ENCODE measurements at places on chromosomes 12 and 14.

GRCh38 chr14:52328276-52328675 lies 14.2 kb downstream of the PTGER2 start:
- H3K27ac ChIP-seq = no peak overlapping the region
- H3K4me3 ChIP-seq = no peak overlapping the region
- no peaks in the 10 kb centered on the region for H3K27me3 ChIP-seq
- DNase-seq = no peak
- H3K36me3 ChIP-seq = no peaks in the 10 kb centered on the region

DNA sequence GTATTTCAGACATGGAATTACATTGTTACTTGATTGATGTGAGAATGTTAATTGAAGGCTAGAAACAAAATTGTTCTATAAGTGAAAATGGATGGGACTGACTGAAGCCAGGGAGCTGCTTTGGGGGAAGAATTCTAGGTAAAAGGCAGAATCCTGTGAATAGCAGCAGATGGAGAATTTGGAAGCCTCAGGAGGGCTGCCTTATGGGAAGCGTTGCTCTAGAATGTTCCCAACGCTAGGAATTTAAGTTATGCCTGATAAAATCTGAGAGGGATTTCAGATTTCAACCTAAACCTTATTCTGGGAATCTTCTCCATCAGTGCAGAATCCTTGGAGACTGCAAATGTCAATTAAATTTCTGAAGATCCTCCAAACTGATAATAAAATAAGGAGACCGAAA lies 858.2 kb upstream of the FLRT2 start:
- DNase-seq = no peak
- H3K4me1 ChIP-seq = no peaks in the 10 kb centered on the region
- no peak overlapping the region for H3K27ac ChIP-seq

DNA sequence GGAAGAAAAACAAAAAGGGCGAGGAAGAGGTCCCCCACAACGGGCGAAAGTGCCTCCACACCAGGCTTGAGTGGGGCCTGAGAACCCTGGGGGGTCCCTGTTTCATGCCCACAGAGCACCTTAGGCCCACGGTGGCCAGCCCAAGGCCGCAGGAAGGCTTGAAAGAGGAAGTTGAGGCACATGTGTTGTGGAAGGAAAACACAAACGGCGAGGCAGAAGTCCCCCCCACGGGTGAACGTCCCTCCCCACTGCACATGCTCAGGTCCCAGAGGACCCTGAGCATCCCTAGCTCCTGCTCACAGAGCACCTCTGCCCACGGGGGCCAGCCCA lies 371.5 kb downstream of the ALG10 start:
- H3K27ac ChIP-seq = no peak overlapping the region
- peak; percentile 4 for DNase-seq
- no peaks in the 10 kb centered on the region for H3K36me3 ChIP-seq
- no peaks in the 10 kb centered on the region for H3K27me3 ChIP-seq

DNA sequence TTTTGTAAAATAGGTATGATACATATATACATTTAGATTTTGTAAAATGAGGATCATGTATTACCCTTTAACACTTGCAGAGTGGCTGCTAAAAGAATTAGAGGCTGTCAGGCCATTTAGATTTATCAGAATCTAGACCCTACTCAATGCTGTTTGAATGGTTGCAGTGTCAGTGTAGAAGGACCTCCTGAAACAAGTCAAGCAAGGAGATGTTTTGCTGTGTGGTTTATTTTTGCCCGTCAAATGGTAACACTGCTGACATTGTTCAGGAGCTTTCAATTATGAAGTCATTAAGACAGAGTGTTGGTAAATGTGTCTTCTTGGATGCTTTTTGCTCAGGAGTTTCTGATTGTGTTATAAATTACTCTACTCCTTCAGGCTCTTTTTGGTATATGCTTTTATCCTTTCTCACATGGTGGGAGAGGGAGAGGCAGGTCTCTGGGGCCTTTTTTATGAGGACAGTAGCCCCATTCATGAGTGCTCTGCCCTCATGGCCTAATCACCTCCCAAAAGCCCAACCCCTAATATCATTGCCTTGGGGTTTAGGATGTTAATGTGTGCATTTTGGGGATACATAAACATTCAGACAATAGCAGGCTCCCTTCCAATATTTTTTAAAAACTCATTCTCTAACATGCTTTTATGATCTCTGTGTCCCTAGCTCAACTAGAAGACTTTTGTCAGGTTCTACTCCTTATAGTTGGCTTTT lies 16.5 kb downstream of the EID3 start:
- DNase-seq = no peak
- H3K36me3 ChIP-seq = peaks cover 13% of the 10 kb centered on the region
- no peaks in the 10 kb centered on the region for H3K4me1 ChIP-seq

GRCh38 chr12:95599880-95600279 lies 48.6 kb upstream of the USP44 start:
- no peaks in the 10 kb centered on the region for H3K27me3 ChIP-seq
- no peak overlapping the region for H3K4me3 ChIP-seq
- no peak for DNase-seq
- H3K27ac ChIP-seq = no peak overlapping the region

GRCh38 chr12:128905003-128905544 lies 51.8 kb downstream of the GLT1D1 start:
- no peak overlapping the region for H3K4me3 ChIP-seq
- DNase-seq = no peak
- H3K36me3 ChIP-seq = no peaks in the 10 kb centered on the region
- H3K27ac ChIP-seq = no peak overlapping the region

DNA sequence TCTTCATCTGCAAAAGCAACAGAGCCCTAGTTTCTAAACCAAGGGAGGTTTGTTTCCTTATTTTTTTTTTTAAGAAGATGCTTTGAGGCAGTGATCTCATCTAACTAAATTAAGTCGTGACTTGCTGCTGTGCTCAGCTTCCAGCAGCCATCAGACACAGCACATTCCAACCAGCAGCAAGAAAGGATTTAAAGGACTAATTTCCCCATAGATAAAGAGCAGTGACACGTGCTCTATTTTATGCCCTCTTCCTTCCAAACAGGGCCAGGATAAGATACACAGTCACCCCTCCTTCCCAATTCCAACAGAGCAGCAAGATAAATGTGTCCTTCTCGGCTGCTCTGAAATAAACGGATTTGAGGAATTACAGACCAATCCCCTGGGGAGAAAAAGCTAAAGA lies 81.7 kb downstream of the PRKAB1 start:
- no peaks in the 10 kb centered on the region for H3K27me3 ChIP-seq
- H3K36me3 ChIP-seq = no peaks in the 10 kb centered on the region
- no peak overlapping the region for H3K27ac ChIP-seq
- H3K4me1 ChIP-seq = no peaks in the 10 kb centered on the region
- no peak overlapping the region for H3K4me3 ChIP-seq

DNA sequence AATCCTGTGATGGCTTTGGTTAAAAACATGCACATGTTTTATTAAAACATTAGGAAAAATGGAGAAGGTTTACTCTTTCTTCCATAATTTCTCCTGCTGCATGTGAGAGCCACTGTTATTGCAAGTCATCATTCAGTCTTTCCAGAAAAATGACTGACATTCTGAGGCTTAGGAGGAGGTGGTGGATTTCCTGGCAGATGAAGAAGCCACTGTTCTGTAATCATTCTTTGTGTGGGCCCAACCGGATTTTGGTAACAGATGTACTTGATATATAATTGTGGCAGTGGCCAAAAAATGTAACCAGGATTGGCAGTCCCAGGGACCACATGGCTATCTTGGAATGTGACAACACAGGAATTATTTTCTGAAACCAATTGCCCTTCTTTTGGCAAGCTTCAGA lies 120.2 kb downstream of the DAAM1 start:
- no peak overlapping the region for H3K4me3 ChIP-seq
- no peaks in the 10 kb centered on the region for H3K36me3 ChIP-seq
- H3K4me1 ChIP-seq = no peaks in the 10 kb centered on the region
- H3K27me3 ChIP-seq = no peaks in the 10 kb centered on the region

GRCh38 chr12:84919271-84919670 lies 6.7 kb upstream of the SLC6A15 start:
- no peaks in the 10 kb centered on the region for H3K4me1 ChIP-seq
- no peak overlapping the region for H3K27ac ChIP-seq
- no peaks in the 10 kb centered on the region for H3K36me3 ChIP-seq
- no peak overlapping the region for H3K4me3 ChIP-seq
- H3K27me3 ChIP-seq = no peaks in the 10 kb centered on the region
- DNase-seq = no peak

DNA sequence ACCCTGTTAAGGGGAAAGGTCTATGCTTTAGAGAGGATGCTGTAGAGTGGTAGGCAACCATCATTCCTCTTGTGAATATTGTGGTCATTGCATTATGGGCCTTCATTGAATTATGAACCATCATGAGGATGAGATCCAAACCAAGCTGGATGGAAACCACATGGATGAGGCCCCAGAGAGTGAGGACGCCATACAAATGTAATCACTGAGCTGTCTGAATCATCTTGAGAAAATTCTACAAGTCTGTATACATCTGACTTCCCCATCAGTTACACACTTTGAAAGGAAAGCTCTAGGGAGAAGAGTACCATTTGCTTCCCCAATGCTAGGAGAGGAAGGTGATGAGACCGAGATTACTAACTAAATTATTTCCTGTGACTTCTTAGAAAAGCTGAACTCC lies 172.9 kb downstream of the CACNA1C start:
- H3K4me1 ChIP-seq = no peaks in the 10 kb centered on the region
- H3K4me3 ChIP-seq = no peak overlapping the region
- no peaks in the 10 kb centered on the region for H3K27me3 ChIP-seq
- no peaks in the 10 kb centered on the region for H3K36me3 ChIP-seq

DNA sequence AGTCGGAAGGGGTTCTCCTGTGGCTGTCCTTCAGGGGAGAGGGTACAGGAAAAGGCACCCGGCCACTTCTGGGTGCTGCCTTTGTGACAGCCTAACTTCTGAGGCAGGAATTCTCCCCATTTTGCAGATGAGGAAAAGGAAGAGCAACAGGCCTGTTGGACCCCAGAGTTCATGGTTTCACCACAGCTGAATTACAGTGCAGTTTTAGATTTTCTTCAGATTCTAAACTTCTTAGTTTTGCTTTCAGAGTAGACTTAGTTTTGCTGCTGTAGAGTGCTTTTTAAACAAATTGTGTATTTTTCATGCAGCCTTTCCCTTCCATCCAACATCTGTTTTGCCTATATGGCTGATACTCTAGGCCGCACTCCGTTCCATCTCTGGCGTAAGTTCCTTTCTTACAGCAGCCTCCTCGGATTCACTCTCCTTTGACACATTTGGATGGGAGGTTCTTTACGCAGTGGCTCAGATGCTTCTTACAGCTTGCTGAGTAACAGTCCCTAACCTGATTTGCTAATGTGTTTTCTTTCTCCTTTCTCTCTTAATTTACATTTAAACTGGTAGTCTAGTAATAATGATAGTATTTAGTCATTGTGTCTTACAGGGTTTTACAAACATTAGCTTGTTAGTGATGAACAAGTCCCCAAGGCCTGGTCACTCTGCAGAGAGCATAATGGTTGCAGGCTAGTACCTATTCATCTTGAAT lies 7.8 kb downstream of the TRAF3 start:
- no peaks in the 10 kb centered on the region for H3K27me3 ChIP-seq
- H3K27ac ChIP-seq = no peak overlapping the region
- H3K4me1 ChIP-seq = peaks cover 15% of the 10 kb centered on the region
- DNase-seq = no peak

DNA sequence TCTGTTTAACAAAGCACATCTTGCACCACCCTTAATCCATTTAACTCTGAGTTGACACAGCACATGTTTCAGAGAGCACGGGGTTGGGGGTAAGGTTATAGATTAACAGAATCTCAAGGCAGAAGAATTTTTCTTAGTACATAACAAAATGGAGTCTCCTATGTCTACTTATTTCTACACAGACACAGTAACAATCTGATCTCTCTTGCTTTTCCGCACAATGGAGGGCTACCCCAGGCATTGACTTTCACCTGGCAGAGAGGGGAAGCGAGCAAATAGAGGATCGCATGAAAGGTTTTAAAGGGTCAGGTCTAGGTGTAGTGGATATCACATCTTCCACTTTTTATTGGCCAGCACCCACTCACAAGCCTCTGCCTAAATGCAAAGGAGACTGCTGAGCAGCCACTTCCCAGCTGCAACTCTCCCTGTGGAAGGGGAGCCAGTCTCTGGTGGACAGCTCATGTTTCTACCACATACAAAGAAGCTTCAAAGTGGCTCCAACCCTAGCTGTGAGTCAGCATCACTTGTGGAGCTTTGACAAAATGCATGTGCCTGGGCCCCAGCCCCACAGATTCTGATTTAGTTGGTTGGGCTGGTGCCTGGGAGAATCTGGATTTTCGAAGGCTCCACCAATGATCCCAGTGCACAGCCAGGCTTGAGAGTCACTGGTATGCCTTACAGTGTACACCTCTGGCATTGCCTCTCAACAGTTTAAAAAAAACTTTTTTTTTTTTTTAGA lies 7.2 kb upstream of the FNTB start:
- H3K27ac ChIP-seq = no peak overlapping the region
- DNase-seq = no peak
- H3K36me3 ChIP-seq = no peaks in the 10 kb centered on the region
- H3K27me3 ChIP-seq = no peaks in the 10 kb centered on the region
- no peaks in the 10 kb centered on the region for H3K4me1 ChIP-seq
- H3K4me3 ChIP-seq = no peak overlapping the region

GRCh38 chr12:112777387-112778310 lies 13.9 kb upstream of the RPH3A start:
- no peaks in the 10 kb centered on the region for H3K27me3 ChIP-seq
- DNase-seq = no peak
- H3K4me3 ChIP-seq = no peak overlapping the region
- H3K36me3 ChIP-seq = no peaks in the 10 kb centered on the region
- H3K27ac ChIP-seq = no peak overlapping the region

GRCh38 chr14:98198385-98198784 lies 1073.6 kb downstream of the BCL11B start:
- no peaks in the 10 kb centered on the region for H3K27me3 ChIP-seq
- H3K4me3 ChIP-seq = peak overlapping the region; percentile 18
- H3K36me3 ChIP-seq = no peaks in the 10 kb centered on the region
- H3K4me1 ChIP-seq = peaks cover 43% of the 10 kb centered on the region
- H3K27ac ChIP-seq = peak overlapping the region; percentile 33
- DNase-seq = no peak

DNA sequence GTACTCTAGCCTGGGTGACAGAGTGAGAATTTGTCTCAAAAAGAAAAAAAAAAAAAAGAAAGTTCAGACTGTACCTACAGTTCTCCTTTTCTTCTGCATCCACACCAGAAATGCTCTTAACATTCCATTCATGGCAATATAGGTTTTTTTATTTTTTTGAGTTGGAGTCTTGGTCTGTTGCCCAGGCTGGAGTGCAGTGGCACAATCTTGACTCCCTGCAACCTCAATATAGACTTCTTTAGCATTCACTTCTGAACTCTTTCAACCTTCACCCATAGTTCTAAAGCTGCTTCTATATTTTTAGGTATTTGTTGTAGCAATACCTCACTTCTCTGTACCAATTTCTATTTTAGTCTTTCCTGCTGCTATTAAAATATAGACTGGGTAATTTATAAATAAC lies 1095.7 kb downstream of the FLRT2 start:
- no peak for DNase-seq
- no peak overlapping the region for H3K4me3 ChIP-seq
- no peaks in the 10 kb centered on the region for H3K4me1 ChIP-seq
- H3K27ac ChIP-seq = no peak overlapping the region
